ENCODE measurements at places on chromosomes 5 and 9.

- no peak for DNase-seq
Measured at GRCh38 chr9:69190086-69190862, 16.2 kb downstream of the TJP2 start.

GRCh38 chr5:112822456-112822855 lies 38.6 kb upstream of the SRP19 start:
- DNase-seq, result no peak

- DNase-seq, result no peak
Measured at GRCh38 chr9:35508069-35508468, 18.2 kb downstream of the RUSC2 start.

GRCh38 chr5:86814315-86814714 lies 196.6 kb downstream of the COX7C start:
- DNase-seq, result no peak

DNA sequence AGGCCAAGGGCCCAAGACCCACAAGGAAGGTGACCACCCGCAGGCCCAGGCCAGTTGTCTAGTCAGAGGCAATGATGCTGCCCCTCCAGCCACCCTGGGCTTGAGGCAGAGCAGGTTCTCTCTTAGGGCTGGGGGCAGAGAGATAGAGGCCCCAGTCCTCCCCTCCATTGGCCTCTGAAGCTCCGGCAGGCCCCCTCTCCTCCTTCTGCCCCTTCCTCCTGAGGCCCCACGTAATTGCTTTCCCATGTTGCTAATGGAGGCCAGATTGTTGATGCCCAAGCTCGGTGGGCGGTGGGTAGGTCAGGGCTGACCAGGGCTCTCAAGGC lies 26.6 kb upstream of the ENHO start:
- DNase-seq, result no peak
